ENCODE measurements at places on chromosomes 6 and 20.

GRCh38 chr6:85476532-85476931 is 26.6 kb downstream of the NT5E start:
- DNase-seq, result no peak

DNA sequence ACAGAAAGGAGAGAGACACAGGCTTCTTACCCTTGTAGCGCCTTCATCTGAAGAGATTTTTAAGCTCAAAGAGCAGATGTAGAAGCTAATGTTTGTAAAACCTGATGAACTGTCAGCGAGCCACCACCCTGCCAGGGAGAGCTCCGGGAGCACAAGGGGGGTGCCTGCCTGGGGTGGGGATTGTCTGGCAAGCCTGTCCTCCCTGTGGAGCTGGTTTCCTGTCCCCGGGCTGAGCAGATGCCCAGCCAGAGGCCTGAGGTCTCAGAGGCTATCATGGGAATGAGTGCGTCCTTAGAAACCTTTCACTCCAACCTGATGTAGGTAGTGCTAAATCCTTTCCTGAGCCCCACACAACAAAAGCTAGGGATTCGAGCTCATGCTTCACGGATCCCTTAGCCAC is 41.9 kb upstream of the NR2E1 start:
- no peak for DNase-seq

DNA sequence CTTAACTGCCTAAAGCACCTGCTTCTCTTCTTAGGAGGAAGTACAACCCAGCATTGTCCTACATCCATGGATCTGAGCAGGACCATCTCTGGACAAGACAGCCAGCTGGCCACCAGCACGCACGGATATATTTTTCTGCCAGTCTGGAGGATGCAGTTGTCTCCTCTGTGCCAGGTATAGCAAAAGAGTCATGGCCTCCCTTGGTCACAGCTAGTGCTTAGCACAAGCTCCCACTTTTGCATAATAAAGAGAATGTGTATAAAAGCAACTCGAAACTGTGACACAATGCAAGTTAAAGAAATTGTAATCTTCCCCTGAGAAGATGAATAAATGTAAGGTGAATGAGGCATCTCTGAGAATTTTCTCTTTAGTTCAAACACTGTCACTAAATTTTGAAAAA is 267.8 kb upstream of the MANEA start:
- DNase-seq, result no peak

GRCh38 chr20:4190792-4191519 is 175.6 kb upstream of the RNF24 start:
- DNase-seq, result no peak

- DNase-seq, result no peak
Measured at GRCh38 chr20:47150403-47151152, 205.9 kb downstream of the ZMYND8 start.

All from KG1 (cell line).